ENCODE measurements at places on chromosomes 3 and 15.

GRCh38 chr15:44300572-44300971 lies 12.1 kb downstream of the GOLM2 start:
- no peak for DNase-seq

GRCh38 chr3:169945313-169945712 lies 21.3 kb upstream of the SEC62 start:
- DNase-seq: no peak

- no peak for DNase-seq
Measured at GRCh38 chr3:114400371-114400770, 106.5 kb downstream of the TIGIT start.

- no peak for DNase-seq
Measured at GRCh38 chr3:79871656-79872055, 103.9 kb upstream of the ROBO1 start.

- no peak for DNase-seq
Measured at GRCh38 chr3:196192524-196193051, 18.6 kb downstream of the ZDHHC19 start.

- no peak for DNase-seq
Measured at GRCh38 chr3:160675566-160676124, 1.3 kb upstream of the ARL14 start.

DNA sequence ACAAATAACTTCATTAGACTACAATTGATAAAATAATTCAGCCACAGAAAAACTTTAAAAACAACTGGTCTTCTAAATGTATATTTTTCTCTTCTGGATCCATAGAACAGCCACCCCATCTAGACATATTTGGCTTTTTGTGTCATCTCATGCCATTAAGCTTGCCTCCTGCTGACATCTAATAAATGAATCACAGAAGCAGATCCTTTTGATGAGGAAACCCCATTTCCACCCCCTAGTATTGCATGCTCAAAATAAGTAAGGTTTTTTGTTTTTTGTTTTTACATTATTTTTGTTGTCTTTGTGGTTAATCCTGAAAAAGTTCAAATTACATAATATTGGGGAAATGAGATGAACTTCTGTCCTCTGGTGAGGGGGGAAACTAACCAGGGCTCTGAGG lies 94.8 kb downstream of the DUT start:
- DNase-seq: no peak

GRCh38 chr15:43492266-43492665 lies 690 bp downstream of the TP53BP1 start:
- DNase-seq: no peak

GRCh38 chr3:126100269-126100633 lies 16.3 kb upstream of the SLC41A3 start:
- no peak for DNase-seq

DNA sequence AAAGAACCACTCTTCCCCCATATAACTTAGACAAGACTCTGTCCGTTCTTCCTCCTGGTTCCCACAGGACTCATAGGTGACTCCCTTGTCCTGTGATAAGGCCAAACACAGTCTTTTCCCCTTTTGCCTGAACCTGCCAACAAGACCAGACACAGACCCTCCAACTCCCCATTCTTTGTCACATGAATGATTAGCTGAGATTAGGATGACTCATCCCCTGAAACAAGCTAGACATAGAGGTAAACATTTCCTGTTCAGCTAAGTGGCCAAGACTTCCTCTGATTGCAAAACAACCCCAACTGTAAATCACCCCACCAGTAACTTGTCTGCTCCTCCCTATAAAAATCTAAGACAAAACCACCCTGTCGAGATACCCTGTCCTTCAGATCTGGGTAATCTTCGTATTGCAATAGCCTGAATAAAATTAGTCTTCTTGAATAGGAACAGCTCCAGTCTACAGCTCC lies 11.4 kb upstream of the HTR3E start:
- DNase-seq: no peak

GRCh38 chr3:155886915-155887314 lies 16.5 kb downstream of the GMPS start:
- no peak for DNase-seq

DNA sequence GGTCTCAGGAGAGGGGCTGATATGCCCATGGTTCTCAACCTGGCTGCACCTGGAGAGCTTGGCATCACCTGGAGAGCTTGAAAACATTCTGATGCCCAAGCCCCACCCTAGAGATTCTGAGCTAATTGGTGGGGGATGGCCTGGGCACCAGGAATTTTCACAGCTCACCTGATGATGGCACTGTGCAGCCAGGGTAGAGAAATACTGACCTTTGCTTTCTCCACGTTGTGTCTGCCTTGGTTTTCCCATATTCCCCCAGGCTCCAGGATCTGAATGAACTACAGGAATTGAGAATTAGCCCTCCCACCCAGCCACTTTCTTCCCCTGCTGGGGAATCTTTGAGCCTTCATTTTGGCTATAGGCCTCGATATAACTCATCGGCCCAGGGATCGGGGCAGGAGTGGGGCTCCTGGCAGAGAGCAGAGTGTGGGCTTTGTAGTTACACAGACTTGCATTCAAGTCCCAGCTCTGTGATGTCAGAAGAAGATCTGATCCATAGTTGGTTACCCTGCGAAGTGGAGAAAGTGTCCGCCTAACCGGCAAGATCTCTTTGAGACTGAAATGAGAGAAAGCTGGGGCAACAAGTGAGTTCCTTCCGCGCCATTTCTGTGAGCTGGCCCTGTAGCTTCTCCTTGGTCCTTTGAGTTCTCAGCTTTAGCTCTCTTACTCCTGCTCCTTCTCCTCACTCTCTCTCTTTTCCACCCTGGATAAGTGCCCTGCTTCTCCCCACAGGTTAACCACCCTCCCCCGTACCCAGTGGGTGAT lies 33.1 kb upstream of the UBE2Q2 start:
- DNase-seq: no peak

DNA sequence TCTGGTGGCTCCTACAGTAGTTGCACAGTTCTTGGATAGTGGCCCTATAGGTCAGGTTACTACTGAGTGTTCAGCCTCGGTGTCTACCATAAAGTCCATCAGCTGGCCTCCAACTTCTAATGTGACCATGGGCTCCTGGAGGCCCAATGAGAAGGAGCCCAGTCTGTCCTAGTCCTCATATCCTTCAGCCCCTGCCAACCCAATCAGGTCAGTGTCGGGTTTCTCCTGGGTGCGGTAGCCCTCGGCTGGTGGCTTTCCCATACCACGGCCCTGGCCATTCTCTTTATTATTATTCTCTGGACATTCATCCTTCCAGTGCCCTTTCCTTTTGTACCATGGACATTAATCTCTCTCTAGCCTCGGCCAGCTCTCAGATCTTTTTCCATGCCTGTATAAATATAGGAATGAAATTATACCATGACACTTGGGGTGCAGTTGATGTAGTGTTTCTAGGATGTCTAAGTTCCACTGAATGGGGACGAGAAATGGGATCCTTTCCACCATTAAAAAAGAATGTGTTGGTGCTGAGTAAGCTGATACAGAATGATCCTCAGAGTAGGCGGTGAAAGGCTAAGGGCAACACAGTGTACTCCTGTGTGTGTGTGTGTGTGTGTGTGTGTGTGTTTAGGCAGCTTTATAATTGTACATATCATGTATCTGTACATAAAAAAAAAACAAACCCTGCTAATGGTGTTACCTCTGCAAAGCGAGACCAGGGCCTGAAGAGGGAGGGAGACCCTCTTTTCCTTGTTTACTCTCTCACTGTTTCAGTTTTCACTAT lies 19.3 kb upstream of the NOX5 start:
- DNase-seq: no peak

GRCh38 chr15:67859331-67859946 lies 19.6 kb upstream of the RNU6-1 start:
- DNase-seq: no peak

GRCh38 chr3:128427175-128427857 lies 39.4 kb downstream of the DNAJB8 start:
- no peak for DNase-seq

DNA sequence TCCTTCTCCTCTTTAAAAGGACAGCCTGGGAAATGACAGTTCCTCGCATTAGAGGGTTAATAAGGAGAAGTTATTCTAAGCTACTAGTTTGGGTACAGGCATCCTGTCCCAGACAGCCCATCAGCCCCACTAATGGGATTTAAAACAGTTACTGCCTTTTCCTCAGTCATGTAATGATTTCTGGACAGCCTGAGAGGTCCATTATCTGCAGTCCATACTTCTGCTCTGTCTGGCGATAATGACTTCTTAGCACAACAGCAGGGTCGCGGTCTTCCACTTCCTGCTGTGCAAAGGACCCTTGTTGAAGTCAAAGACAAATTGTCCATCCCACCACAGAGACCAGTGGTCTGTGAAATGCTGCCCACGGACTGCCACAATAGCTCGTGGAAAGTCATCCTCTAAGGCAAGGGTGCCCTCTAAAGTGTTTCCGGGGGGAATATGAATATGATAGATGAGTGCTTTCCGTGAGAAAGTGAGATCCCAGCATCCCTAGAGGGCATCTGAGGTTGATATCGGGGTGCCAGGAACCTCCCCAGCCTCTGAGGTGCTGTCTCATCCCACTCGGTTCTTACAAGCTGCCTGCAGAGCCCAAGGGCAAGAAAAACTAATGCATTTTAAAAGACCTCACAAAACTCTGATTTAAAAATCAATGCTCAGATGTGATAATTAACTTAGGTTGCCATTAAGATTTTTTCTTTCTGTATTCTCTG lies 100.7 kb downstream of the SHOX2 start:
- DNase-seq: no peak
